HTR-8/SVneo (cell line): ENCODE measurements at places on chromosomes 4 and X.

- no peak for DNase-seq
These were observed 114.5 kb upstream of the GUCY1A1 start for GRCh38 chr4:155552180-155552579.

DNA sequence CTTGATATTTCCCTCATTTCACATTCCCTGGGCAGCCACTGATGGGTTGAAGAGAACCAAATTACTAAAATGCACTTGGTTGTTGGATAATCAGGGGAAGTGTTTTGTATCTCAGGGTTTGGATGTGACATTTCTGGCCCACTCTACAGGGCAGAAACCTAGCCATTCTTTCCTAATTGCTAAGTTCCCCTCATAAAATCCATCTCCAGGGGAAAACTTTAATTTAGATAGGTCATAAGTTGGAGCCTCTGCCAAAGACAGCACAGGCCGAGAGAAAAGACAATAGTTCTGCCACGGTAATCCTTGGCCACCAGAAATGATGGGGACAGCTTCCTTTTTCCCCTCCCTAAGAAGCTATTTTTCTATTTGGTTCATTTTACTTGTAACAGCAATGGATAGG, 192.7 kb upstream of the C1QTNF7 start:
- no peak for DNase-seq

GRCh38 chrX:48683411-48683982, at the start of gene WAS:
Gene WAS, plus strand, starts transcription at chrX:48683799. Its CDS starts 55 bp downstream, at chrX:48683854.
- no peak for DNase-seq

DNA sequence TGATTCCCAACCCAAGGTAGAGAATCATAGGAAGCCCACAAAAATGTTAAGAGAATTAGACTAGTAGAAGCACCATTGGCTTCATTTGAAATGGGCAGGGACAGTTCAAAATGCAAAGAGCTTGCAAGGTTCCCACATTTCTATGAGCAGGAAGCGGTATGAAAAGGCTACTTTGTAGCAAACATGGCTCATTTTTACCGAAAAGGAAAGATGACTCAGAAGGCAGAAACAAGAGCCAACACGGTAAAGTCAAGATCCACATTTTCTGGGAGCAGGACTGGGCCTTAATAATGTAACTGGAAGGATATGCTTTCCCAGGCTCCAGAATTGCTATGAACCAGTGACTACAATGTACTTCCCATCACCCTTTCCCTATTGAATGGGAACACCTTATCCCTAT, 89.5 kb downstream of the GLRA3 start:
- DNase-seq, result no peak

- no peak for DNase-seq
These were observed 295.4 kb downstream of the BCOR start for GRCh38 chrX:39802354-39802753.

GRCh38 chr4:185244763-185245162, 35.4 kb downstream of the SNX25 start:
- no peak for DNase-seq

DNA sequence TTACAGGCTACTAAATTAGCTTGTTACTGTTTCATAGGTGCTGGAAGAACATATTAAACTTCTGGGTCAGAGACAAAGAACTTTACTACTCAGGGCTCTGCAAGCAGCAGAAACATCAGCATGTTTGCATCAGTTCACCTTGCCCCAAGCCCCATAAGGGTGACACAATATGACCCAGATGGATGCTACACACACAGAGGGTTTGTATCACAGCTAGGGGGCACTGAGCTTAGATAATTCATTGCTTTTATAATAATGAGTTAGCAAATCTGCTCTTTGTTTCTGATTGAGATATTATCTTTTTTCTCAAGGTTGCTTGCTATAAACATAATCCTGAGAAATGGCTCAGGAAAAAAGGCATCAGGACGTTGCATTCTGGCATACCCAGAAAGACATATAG, 4.8 kb upstream of the SYNPO2 start:
- DNase-seq, result no peak

- DNase-seq, result no peak
These were observed 339.8 kb downstream of the BCOR start for GRCh38 chrX:39757971-39758370.

DNA sequence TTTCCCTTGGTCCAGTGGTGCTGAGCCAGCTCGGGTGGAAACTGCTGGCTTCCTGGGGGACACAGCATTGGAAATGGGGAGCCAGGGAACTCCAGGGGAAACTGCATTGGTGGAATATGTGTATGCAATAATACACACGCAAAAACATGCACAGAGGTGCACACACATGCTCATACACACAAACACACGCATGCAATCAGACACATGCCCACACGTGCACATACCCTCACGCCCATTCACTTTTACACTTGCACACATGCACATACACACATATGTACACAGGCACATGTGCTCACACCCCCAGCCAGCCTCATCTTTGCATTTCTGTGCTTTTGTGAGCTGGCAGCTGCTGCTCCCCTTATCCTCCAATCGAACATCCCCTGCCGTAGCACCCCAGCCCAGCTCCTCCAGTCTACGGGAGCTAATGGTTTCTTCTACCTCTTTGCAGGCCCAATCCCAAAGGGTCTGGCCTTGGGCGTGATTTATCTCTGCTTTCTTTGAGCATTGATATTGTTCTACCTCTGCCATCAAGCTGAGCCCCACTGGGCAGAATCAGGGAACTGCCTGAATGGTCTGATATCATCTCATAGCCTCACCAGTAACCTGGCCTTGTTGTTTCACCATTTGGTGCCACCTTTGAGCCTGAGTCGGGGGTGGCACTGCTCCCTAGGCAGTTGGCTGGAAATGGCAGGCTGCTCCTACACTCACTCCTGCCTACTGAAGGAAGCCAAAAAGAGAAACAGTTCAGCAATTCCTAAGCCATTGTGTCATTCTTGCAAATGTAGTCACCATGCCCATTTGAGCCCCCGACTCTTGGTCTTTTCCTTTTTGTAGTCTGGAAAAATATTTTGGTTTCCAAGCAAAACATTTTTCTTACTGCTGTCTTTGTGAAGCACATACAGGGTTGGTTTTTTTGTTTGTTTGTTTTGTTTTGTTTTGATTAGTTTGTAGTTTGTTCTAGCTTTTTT, 104.4 kb upstream of the MAMLD1 start:
- no peak for DNase-seq

DNA sequence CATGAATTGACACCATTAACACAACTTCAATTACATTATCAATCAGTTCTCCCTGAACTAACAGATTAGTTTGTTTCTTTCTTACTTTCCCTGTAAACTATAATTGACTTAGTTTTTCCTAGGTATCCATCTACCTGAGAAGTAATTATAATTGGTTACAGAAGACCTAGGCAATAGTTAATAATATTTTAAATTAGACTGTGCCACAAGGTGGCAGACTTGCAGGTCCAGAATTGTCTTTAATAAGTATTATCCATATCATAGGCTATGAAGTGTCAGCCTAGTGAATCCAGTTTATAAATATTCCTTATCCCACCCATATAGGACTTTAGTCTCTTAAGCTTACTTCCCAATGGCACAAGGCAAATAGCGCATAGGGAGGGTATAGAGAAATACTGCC, 48.9 kb upstream of the FAM47B start:
- no peak for DNase-seq

GRCh38 chr4:150080337-150080736, 2.1 kb downstream of the DCLK2 start:
- no peak for DNase-seq

- no peak for DNase-seq
These were observed 17.0 kb upstream of the TMEM154 start for GRCh38 chr4:152696764-152697261.

- DNase-seq, result no peak
These were observed 154.2 kb upstream of the MAGEC2 start for GRCh38 chrX:142359331-142359730.

GRCh38 chr4:27894951-27895350, 1034.3 kb downstream of the STIM2 start:
- no peak for DNase-seq

GRCh38 chr4:138845054-138845453, 170.5 kb upstream of the NOCT start:
- no peak for DNase-seq

DNA sequence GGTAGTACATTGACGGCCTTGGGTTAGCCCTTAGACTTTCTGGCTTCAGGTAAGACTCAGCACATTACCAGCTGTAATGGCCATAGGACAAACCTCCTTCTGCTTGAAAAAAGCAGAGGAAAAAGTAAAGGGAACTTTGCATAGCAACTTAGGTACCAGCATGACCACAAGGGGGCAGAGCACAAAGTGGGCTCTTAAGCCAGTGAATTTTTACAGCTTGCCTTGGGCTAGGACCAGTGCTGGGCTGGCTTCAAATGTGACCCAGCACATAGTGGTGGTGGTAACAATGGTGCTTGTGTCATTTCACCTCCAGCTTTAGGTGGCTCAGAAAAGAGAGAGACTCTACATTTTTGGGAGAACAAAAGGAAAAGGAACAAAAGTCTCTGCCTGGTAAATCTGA, 66.1 kb downstream of the KLHL4 start:
- DNase-seq, result no peak

- DNase-seq, result no peak
These were observed 102.0 kb upstream of the LSM6 start for GRCh38 chr4:146073517-146073916.

GRCh38 chrX:128807367-128807766, 715.9 kb downstream of the SMARCA1 start:
- DNase-seq, result no peak

DNA sequence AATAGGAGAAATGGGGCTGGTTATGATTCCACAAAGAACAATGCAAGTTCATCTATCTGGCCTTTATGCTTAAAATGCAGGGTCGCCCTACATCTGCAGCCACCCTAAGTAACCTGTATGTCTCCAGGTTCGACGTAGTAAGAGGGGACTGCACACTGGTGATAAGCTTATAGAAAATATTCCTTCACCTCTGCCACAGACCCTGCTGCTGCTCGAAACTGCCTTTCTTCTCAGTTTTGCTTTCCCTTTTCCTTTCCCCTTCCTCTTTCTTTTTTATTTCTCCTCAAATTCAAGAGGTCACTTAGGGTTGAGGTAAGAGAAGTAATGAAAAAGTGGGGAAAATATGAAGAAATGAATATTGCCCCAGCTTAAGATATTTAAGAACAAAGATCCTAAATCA, 123.5 kb downstream of the DCHS2 start:
- no peak for DNase-seq

DNA sequence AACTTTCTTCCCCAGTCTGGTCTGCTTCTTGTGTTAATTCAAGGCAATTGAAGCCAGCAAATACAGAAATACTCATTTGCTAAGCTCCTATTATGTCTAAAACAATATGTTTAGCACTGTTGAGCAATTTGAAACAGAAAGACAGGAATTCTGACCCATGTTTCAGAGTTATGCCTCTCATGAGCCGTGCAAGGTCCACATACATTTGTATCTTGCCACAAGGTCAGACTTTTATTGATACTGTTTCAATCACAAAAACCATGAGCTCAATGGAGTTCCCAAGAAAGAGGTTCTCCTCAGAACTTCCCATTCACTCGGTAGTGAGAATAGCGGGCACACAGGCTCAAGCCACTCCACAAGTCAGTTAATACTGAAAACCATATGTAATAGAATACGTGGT, 47.6 kb upstream of the SPRY1 start:
- no peak for DNase-seq

GRCh38 chr4:153159728-153160221, 44.5 kb upstream of the TRIM2 start:
- no peak for DNase-seq

DNA sequence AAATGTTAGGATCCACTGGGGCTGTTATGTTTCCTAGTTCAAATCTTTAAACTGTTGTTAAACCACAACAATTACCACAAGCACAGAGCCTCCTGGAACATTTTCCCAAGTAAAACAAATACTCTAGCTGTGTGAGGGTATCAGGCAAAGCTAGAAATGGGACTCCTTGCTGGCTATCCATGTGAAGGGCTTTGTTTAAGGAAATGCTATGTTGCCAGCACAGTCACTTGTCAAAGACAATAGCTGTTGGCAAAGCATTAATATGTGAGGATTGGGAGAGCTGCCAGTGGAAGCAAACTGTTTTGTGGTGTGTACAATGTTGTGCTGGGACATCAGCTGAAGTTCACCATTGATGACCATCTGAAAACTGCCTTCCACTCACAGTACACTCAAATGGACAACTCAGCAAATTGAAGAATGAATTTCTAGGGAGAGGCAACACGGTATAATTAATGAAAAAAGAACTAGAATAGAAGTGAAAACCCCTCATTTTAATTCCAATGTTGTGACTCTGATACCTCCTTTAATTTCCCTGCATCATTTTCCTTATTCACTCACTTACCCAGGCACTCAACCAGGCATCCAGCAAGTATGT, 100.8 kb downstream of the ANXA3 start:
- DNase-seq, result no peak

DNA sequence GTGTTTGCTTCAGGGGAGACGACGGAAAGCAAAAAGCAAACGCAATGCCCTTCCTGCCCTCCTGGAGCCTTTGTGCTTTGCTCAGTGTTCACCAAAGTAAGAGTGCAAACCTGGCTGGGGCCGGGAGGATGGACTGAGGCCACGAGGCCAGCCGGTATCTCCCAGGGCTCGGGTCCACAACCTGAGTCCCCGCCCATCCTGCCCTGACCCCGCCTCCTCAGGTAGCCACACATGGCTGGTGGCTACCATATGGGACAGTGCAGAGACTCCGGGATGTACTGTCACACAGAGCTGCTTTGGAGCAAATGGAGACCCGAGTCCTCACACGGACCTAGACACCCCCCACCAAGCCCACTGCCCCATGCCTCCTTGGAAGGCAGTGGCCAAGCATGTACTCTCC, 4.8 kb downstream of the ATP2B3 start:
- no peak for DNase-seq

DNA sequence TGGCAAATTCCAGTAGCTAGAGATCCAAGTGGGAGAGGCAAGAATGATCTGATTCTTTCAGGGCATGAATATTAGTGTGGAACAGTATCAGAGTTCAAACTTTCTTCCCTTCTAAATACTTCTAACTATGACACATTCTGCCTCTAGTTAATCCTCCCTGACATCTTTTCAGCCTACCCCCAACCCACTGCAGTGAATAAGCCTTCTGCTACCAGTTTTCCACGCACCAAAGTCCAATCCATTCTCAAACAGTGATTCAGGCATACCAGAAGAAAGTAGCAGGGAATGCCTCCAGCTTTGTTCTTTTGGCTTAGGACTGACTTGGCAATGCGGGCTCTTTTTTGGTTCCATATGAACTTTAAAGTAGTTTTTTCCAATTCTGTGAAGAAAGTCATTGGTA, 155.4 kb upstream of the FTHL17 start:
- no peak for DNase-seq

DNA sequence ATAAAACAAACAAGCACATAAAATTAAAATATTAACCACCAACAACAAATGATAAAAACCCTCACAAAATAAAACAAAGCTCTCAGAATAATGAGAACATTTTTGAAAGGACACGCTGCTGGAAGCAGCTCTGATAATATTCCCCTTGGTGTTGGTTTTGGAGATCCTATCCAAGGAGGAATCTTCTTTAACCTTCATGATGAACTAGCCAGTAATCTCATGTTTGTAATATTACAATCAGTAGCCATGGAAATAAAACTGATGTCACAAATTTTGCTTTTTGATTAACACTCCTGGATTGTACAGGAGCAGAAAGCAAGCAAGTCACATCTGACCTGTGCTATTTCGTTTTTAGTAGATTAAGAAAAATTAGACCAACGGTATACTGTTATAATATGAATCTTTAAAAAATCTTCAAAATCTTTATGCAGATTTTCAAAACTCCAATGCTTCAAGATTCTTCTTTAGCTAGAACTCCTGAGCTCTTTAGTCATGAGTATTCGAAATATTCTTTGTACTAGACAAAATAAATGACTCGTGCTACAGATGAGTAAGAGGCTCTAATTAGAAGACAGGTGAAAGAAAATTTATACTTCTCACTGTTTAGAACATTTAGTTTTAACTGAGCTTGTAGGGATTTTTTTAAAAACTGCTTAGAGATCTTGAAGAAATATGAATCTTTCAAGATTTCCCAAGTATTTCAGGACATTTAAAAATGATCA, 154.1 kb downstream of the RASL11B start:
- DNase-seq, result no peak
